ENCODE measurements at places on chromosomes 3 and 15. TPM values are rescaled to one million over a fixed set of nuclear protein-coding genes. Genes with fewer than 3 reads are reported as not detected.
A peak's percentile ranks its signal among the peaks of the same experiment; 100 is the strongest.

- peak; percentile 51 for ATAC-seq
These were observed 66.2 kb downstream of the SAMMSON start for GRCh38 chr3:70065696-70066253.

- no peak for ATAC-seq
These were observed 61.3 kb downstream of the TBL1XR1 start for GRCh38 chr3:177135841-177136492.

Gene SLC12A8
- 0.64 TPM for total RNA-seq

Gene OR5K2
- not detected for total RNA-seq

GRCh38 chr15:73889053-73889761 is 15.8 kb downstream of the TBC1D21 start:
- peak; percentile 57 for ATAC-seq

Measured in motor neuron (in vitro differentiated cells).